ENCODE measurements at places on chromosomes 4 and X.

GRCh38 chrX:153920546-153920945 is 5.5 kb downstream of the ARHGAP4 start:
- DNase-seq, result no peak

DNA sequence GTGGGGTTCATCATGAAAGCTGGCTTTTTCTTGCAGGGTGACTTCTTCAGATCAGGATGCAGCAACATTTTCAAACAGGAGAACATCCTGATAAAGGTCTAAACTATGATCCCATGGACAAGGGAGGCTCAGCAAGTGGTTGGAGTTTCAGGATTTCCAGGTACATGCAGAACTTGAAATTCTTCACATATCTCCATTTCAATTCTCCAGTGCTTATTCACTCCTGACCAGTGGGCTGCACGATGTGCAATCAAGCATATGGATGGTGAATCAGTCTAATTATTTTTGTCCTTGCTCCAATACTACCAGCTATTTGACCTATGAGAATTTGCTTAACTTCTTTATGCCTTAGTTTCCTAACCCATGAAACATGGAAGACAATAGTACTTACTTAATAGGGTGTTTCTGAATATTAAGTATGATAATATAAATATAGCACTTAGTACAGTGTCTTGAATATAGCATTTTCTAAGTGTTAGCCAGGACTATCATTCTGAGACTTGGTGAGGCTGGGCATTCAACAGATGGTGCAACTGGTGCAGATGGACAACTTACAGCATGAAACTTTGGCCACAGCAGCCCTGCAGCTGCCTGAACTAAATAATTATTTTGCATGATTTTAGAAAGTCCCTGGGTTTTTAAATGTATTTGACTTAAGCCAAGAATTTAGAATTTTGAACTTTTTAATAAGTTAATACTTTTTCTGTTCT is 92.4 kb downstream of the HPGD start:
- no peak for DNase-seq

DNA sequence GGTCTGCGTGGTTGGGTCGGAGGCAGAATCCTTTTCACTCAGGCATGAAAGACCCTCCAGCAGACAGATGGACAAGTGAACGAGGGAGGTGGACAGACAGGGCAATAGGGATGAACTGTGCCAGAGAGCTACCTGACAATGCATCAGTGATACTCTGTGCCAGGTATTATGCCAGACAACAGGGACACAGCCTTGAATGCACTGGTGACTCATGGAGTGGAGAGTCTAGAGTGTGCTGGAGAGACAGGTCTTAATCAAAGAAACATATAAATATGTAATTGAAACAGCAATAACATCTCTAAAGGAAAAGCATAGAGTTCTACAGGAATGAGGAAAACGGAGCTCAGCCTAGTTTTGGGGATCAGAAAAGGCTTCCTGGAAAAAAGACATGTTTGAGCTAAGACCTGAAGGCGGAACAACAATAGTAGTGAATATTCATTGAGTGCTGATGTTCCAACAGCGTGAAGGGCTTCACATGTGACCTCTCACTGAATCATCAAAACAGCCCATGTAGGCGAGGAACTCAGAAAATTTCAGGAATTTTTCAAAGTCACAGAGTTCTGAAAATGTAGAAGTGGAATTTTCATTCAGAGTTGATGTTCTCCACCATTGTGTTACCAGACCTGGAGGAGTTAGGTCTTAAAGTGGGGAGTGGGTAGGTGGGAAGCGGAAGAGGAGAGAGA is 20.0 kb upstream of the FGFBP2 start:
- no peak for DNase-seq

DNA sequence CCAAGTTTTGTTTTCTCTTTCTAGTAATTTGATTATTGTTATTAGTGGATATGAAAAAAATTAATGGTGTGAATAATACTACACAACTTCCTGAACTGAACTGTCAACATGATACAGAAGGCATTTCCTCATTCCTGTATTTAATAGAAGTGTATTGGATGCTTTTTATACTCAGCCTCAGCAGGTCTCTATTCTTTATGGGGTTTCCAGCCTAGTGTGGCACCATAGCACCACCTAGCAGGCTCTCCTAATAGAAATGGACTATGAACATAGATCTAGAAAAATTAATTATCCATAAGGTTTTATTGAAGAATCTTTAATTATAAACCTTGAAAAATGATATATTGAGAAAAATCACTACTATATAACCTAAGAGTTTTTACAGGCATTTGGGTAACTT is 52.4 kb downstream of the GLRB start:
- DNase-seq, result no peak
